Activated CD4-positive, alpha-beta T cell treated with anti-CD3 and anti-CD28 coated beads, Interleukin-2, amount 10 ng/mL, durations not matched to agents 7 days and 5 days (primary cell): ENCODE measurements at places on chromosomes 5 and 9. TPM values are rescaled to one million over a fixed set of nuclear protein-coding genes. Genes with fewer than 3 reads are reported as not detected.

- no peak for DNase-seq
These were observed 162.7 kb downstream of the PAPPA start for GRCh38 chr9:116316246-116316645.

GRCh38 chr9:101477214-101477613 lies 41.6 kb upstream of the ALDOB start:
- no peak for DNase-seq

DNA sequence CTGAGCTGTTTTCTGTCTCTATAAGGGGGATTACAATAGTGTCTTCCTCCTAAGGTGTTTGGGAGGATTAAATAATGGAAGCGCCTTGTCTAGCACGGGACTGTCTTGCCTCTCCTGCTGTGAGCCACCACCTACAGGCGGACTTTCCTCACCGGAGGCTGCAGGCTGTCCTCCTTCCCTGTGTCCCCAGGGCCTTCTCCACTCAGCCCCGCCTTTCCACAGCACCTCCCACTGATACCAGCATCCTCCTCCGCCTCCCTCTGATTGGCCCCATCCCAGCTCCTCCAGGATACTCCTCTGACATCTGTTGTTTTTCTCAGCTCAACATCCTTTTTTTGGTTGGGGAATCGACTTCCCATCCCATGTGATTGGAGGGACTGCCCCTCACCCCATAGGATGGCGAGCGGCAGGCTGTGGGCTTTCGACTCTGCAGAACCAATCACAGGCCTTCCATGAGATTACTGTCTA lies 851 bp upstream of the ZDHHC12 start:
- DNase-seq: peak; percentile 57

GRCh38 chr5:151924564-151925301 lies at the start of gene GLRA1:
Gene GLRA1 (minus strand): TSS chr5:151924851. CDS start chr5:151924549, 302 bp downstream.
- DNase-seq: peak; percentile 65

DNA sequence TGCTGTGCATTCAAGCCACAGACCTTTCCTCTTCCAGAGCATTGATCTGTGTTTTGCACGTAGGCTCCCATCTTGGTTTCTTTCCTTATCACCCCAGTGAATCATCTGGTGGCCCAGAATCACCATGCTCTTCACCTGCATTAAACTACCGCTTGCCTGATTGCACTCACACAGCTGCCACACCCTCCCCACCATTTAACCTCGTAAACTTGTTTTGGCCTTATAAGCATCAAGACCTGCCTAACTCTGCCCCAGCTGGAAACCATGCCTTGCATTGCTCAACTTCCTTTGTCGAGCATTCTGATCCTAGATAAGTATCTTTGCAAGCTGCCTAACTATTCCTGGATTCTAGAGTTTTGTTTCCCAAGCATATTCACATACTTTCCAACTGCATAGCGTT lies 369.6 kb upstream of the SEMA6A start:
- no peak for DNase-seq

DNA sequence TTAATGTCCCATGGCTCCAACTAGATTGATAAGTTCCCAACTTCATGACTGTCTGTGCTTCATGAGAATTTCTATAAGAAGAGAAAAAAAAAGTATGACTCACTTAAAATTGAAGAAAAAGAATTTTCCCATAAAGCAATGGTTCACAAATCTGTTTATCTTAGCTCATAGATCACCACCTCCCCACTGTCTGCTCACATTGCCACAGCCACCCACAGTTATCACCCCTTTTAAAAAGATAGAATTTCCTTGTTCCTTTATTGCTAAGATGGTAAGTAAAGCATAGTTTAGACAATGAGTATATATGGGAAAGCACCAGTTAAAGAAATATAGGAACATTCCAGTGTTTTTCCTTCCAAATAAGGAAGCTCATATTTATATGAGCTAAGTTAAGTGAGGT lies 67.1 kb downstream of the ALDH7A1 start:
- DNase-seq: no peak

- no peak for DNase-seq
These were observed 54.4 kb upstream of the AFAP1L1 start for GRCh38 chr5:149217096-149217802.

DNA sequence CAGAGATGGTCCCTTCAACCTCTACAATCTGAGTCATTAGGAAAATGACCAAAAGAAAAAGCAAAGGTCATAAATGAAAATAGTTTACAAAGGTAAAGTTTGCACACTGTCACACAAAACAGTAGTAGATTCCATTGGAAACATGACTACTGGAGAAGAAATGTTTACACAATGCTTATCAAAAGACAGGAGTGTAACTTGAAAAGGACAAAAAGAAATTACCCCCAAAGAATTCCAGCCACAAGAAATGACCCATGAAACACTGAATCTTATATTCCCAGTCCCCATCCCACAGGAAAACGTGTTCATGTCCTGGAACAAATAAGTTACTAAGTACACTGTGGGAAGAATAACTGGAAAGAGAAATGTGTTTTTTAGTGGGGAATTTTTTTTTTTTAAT lies 385.1 kb downstream of the SEMA5A start:
- no peak for DNase-seq

- no peak for DNase-seq
These were observed 311.9 kb upstream of the ANKH start for GRCh38 chr5:15183520-15183919.

DNA sequence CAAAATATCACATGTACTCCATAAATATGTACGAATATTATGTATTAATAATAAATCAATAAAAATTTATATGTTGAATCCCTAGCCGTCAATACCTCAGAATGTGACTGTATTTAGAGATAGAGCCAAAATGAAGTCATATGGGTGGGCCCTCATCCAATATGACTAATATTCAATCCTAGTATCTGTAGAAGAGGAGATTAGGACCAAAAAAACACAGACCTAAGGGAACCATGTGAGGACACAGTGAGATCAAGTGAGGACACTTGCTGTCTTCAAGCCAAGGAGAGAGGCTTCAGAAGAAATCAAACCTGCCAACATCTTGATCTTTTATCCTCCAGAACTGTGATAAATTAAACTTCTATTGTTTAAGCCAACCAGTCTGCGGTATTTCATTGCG lies 3.7 kb upstream of the AMACR start:
- DNase-seq: no peak

- DNase-seq: no peak
These were observed 2030.6 kb upstream of the NUDT12 start for GRCh38 chr5:105593011-105593760.

DNA sequence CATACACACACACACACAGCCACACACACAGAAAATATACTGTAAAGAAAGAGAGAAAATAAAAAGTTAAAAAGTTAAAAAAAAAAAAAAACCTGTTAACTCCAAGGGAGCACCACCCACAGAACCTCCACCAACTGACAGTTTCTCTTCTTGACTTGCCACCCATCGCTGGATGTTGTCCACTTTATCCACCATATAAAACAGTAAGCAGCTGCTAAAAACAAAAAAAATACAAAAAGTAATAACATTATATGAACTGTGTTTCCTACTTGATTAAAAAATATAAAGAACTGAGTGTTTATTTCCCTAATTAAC lies 1.2 kb downstream of the PURA start:
- DNase-seq: no peak

DNA sequence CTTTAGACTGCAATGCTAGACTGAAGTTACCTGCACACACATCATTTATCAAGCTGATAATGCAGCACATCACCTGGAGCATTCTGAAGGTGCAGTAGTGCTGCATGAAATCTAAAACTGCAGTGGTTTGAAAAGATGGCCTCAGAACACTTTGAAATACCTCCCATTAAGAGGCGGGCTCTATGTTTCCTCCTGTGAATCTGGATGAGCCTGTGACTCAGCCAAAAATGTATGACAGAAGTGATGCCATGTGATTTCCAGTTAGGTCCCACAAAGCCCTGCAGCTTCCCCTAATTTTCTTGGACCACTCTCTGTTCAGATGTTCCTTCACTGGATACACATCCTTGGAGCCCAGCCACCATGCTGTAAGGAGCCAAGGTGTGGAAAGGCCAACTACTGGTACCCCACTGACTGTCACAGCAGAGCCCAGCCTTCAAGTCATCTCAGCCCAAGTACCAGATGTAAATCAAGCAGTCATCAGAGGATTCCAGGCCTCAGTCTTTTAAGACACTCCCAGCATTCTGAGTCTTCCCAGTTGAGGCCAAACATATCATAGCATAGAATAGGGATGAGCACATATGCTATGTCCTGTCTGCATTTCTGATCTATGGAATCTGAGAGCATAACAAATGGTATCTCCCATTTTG lies 27.2 kb upstream of the DEPDC1B start:
- DNase-seq: no peak

DNA sequence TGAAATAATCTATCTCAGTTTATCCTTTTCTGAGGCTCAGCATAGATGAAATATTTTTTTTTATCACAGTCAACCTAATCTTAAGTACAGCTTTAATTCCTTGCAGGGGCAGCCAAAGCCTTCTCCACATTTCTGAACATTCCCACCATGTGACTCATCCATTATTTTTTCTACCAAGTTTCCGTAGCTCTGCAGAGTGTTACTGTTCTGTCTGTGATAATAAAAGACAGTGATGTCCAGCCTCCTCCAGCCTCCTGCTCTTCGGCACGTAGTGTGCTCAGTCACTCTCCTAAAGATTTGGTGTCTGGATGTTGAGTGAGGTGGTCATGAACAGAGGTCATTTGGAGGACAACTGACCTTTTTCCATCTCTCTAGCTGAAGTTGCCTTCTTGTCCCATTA lies 338.1 kb upstream of the ADAMTS16 start:
- DNase-seq: no peak

GRCh38 chr5:8600843-8601242 lies 731.9 kb downstream of the MTRR start:
- DNase-seq: no peak

GRCh38 chr5:165885623-165886350 lies 2380.4 kb downstream of the MAT2B start:
- no peak for DNase-seq

The GTF2H2 gene
- total RNA-seq: 14.5 TPM

The NUTM2F gene
- not detected for total RNA-seq

The TNC gene
- total RNA-seq: not detected

The CAMK4 gene
- 139 TPM for total RNA-seq

The PCDHGA3 gene
- not detected for total RNA-seq

The HAND1 gene
- total RNA-seq: not detected

The SPARC gene
- 1.1 TPM for total RNA-seq

The SEMA5A gene
- total RNA-seq: 0.12 TPM

The PCDHGA10 gene
- total RNA-seq: not detected

The PCDHA2 gene
- total RNA-seq: not detected

The ECM2 gene
- not detected for total RNA-seq

The HTR4 gene
- total RNA-seq: not detected
